ENCODE measurements at places on chromosomes 1 and 21.

DNA sequence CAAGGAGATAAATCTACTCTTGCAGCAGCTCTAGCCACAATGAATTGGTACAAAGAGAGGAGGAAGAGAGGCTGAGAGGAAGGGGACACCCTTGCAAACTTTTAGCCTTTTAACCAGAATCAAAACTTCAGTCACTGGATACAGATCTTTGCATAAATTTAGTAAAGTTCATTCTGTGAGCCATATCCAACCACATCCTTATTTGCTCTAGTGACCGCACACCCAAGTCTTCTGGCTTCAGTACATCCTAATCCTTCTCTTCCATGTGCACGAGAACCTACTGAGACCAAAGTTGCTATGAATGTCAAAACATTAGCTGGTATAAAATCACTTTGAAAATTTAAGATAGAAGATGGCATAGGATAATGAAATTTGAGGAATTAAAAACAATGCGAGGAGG lies 21.9 kb upstream of the PLD5 start:
- DNase-seq, result no peak

DNA sequence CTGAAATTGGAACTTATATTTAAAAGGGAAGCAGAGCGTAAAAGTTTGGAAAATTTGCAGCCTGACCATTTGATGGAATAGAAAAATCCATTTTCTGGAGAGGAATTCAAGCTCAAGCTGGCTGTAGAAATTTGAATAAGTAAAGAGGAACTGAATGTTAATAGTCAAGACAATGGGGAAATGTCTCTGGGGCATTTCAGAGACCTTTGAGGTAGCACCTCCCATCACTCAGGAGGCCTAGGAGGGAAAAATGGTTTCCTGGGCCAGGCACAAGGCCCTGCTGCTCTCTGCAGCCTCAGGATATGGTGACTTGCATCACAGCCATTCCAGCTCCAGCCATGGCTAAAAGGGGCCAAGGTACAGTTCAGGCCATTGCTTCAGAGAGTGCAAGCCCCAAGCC lies 17.6 kb upstream of the TSHB start:
- DNase-seq, result no peak

GRCh38 chr1:17674726-17675500 lies 80.2 kb upstream of the ACTL8 start:
- DNase-seq, result no peak

DNA sequence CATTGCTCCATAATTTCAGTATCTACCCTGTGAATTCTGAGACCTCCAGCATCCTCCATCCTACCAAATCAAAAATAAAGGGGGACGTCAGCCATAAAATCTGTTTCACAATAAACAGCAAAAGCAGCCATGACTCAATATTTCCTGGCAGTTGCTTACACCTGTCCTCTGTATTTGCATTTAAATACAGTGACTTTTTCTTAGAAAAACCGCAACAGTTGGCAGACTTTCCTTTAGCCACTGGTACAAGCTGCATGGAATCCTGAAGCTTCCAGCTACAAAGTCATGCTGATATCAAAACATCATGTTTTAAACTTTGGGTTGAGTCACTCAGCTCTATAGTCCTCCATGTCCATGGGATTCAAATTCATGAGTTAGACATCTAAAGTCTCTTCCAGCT lies 278.0 kb upstream of the KAZN start:
- no peak for DNase-seq

- DNase-seq, result no peak
Measured at GRCh38 chr1:164635059-164635802, 76.2 kb downstream of the PBX1 start.

GRCh38 chr1:235366286-235366685 lies 941 bp upstream of the TBCE start:
- DNase-seq, result no peak

- no peak for DNase-seq
Measured at GRCh38 chr1:19750101-19750881, 49.4 kb downstream of the TMCO4 start.

GRCh38 chr1:246267896-246268295 lies 239.2 kb downstream of the SMYD3 start:
- DNase-seq, result no peak

- no peak for DNase-seq
Measured at GRCh38 chr1:245272676-245273075, 117.9 kb downstream of the KIF26B start.

GRCh38 chr21:26011292-26011940 lies 159.2 kb downstream of the APP start:
- DNase-seq, result no peak

GRCh38 chr1:205596876-205597275 lies 34.9 kb downstream of the ELK4 start:
- DNase-seq, result no peak

GRCh38 chr1:172616636-172617035 lies 42.3 kb upstream of the FASLG start:
- no peak for DNase-seq

GRCh38 chr1:159206110-159206509 lies 1.4 kb downstream of the ACKR1 start:
- DNase-seq, result no peak

GRCh38 chr1:3914911-3915310 lies 14.8 kb upstream of the C1orf174 start:
- no peak for DNase-seq

DNA sequence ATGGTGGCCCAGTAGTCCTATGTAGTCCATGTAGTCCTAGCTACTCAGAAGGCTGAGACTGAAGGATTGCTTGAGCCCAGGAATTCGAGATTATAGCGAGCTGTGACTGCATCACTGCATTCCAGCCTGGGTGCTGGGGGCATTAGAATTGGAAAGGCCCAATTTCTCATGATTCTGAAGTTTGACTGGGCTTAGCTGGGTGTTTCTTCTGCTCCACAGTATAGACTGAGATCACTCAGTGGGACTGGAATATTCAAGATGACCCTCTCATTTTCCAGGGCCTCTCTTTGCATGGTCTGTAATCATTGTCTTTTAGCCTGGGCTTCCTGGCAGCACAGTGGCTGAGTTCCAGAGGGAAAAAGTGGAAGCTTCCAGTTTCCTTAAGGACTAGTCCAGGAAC lies 26.2 kb downstream of the MROH7 start:
- no peak for DNase-seq

DNA sequence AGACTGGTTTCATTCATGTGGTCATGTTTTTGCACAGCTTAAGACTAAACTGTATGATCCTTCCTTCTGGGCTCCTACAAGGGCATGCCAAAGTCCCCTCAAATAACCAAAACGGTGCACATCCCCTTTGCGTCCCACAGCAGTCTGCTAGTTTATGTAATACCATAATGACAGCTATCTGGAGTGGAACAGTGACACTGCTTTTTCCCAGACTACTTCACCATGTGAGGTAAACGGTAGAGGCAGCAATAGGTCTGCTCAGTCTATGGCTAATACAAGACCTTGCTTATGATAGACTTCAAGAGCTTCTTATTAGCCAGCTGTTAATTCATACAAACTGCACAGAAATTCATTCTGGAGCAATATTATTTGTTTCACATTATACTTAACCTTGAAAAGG lies 395.5 kb downstream of the SMYD3 start:
- DNase-seq, result no peak

- no peak for DNase-seq
Measured at GRCh38 chr1:234656944-234657654, 47.1 kb upstream of the IRF2BP2 start.

- DNase-seq, result no peak
Measured at GRCh38 chr1:225750875-225751824, 26.5 kb upstream of the SRP9 start.

DNA sequence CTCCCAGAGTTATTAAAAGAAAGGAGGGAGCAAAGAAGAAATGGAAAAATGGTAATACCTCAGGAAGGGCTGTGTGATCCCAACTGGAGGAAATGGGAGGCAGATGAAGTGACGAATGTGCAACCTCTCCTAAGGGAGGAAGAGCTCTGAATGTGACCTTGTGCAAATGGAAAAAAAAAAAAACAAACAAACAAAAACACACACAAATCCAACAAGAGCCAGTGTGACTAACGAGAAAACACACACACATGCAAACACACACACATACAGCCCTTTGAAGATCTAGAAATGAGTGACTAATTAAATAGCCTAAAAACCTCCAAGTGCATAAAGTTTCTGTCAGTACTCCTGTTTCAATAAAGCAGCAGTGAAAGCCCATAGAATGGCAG lies 49.0 kb downstream of the CCN1 start:
- DNase-seq, result no peak

DNA sequence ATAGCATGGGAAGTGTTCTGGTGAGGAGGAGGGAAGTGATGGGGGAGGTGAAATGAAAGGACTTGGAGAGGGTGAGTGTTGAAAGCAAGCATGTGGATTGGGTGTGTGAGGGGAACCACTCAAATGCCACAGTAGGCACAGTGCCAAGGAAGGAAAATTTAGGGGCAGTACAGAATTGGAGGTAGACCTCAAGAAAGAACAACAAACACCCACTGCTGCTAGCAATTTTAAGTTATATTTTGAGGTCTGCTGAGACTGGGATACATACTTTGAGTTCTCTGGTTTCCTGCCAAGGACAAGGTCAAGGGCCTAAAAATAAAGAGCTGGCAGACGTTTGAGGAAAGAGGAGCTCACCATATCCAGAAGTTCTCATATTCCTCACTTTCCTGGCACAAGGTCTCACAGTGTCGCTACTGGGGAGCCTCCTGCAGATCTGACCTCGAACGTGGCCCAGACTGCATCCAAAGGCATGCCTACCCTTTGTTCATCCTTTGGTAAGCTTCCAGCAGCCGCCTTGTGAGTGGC lies 104.0 kb downstream of the BRINP2 start:
- no peak for DNase-seq

DNA sequence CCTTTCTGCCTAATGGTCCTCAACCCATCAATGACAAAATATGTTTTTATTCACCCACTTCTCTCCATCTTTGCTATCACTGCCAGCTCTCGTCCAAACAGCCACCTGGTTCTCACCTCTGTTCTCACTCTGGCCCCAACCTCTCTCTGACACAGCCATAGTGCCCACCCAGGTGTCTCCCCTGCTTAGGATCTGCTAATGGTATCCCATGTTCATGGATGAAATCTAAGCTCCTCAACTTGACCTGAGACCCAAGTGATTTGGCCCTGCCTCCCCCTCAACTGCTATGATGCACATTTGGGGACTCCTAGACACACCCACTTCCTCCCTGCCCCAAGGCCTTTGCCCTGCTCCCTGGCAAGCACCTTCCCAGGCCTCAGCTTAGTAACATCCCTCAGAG lies 25.9 kb downstream of the KIF17 start:
- DNase-seq, result no peak

DNA sequence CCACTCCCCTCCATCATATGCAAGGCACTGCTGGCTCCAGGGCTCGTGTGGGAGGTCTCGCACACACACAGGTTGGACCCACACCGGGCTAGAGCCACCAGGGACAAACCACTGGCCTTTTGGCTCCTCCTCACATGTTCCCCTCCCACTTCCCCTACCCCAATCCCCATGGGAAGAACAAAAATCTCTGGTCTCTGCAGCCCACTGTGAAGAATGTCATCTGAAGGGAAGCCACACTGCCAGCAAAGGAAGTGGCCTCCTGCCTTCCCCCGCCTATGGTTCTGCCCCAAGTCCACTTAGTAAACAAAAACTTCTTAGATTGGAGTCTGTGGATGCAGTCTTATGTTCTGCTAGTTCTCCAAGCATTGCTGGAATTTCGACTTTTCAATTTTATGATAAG lies 24.2 kb downstream of the OLFML3 start:
- DNase-seq, result no peak

DNA sequence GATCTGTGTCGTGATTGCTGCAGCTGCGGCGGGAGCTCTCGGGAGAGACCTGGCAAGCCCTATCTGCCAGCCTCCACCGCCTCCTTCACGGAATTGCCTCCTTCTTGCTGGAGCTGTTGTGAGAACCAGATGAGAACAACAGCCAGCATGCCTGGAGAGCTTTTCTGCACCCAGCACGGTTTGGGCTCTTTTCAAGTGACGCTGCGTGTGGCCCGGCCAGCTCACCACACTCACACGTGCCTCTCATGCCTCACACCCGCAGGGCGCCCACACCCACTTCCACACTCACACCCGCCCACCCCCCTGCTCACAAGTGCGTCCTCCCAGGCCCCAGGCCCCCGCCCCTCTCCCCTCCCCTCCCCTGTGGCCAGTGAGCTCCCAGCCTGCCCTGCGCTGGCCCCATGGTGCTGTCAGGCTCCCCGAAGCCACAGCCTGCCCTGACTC lies 135.7 kb upstream of the RUNX3 start:
- no peak for DNase-seq

DNA sequence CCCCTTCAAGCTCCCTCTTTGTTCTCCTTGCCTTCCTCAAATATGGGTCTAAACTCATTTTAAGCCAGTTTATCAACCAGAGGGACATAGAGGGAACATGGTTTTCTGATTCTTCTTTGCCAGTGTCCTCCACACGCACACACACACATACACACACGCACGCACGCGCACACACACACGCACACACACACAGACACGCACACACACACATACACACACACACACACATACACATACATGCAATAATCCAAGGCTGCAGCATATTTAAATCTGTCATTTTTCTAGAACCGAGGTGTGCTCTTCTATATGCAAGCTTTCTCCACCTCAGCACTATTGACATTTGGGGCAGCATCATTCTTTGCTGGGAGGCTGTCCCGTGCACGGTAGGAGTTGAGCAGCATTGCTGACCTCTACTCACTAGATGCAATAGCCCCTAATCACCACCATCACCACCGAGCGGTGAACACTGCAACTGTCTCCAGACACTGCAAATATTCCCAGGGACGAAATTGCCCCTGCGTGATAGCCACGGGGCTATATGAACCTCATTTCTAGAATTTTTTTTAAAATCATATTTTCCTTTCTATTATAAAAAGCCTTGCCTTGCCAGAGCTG lies 8.0 kb downstream of the TNFRSF9 start:
- no peak for DNase-seq

DNA sequence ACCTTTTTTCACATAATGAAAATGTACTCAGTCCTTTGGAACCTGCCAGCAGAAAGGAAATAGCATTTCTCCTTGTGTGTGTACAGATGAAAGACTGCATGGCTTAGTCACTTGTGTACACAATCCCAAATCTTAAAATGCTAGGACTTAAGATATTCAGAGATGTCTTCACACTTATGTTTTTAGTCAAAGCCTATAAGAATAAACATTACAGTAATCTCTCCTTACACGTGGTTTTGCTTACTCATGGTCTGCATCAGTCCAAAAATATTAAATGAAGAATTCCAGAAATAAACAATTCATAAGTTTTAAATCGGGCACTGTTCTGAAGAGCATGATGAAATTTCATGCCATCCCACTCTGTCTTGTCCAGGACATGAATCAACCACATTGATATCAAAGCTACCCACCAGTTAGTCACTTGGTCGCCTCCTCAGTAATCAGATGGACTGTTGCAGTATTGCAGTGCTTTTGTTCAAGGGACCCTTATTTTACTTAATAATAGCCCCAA lies 75.7 kb upstream of the RRP15 start:
- no peak for DNase-seq

DNA sequence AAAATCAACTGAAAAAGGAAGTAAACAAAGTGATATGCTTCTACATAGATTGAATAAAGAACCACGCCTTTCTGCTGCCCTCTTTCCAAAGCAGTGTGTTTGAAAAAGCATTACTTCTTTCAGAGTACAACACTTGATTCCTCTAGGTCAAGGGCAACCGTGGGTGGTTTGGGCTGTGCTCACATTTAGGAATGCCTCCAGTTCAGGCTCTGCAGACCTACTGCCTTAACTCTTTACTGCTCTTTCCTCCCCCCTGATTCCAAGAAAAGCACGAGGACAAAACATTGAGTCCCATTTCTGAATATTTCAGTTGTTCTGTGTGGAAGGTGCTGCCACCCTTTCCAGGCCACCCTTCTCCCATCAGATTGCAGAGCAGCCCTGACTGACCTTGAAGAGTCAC lies 45.2 kb downstream of the ADAMTS1 start:
- no peak for DNase-seq

Data from activated CD4-positive, alpha-beta T cell treated with anti-CD3 and anti-CD28 coated beads, Interleukin-2, amount 50 U/mL, for 4 hours (primary cell).